ENCODE measurements at places on chromosomes 7 and 10. TPM values are rescaled to one million over a fixed set of nuclear protein-coding genes. Genes with fewer than 3 reads are reported as not detected.

The OGDH gene
- total RNA-seq = 102 TPM

The PHYH gene
- 9.1 TPM for total RNA-seq

The ANKRD26 gene
- total RNA-seq = 8.7 TPM

The HABP2 gene
- 0.19 TPM for total RNA-seq

The HOXA10 gene
- total RNA-seq = 3.7 TPM

- no peak for DNase-seq
Measured at GRCh38 chr7:84372712-84373111, 178.1 kb upstream of the SEMA3A start.

DNA sequence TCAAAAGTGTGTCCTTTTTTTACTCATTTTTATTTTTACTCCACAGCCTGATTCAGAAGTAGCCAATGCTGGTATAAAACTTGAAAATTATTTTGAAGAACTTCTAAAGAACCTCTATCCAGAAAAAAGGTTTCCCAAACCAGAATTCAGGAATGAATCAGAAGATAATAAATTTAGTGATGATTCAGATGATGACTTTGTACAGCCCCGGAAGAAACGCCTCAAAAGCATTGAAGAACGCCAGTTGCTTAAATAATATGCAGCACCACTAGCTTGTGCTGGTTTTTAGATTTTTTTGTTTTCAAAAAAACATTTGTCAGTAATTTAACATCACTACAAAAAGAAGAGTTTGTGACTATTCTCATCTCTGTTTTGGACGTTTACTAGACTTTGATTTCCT, 116.5 kb downstream of the SVOPL start:
- no peak for DNase-seq

- DNase-seq = no peak
Measured at GRCh38 chr10:132076578-132077081, 10.9 kb downstream of the JAKMIP3 start.

DNA sequence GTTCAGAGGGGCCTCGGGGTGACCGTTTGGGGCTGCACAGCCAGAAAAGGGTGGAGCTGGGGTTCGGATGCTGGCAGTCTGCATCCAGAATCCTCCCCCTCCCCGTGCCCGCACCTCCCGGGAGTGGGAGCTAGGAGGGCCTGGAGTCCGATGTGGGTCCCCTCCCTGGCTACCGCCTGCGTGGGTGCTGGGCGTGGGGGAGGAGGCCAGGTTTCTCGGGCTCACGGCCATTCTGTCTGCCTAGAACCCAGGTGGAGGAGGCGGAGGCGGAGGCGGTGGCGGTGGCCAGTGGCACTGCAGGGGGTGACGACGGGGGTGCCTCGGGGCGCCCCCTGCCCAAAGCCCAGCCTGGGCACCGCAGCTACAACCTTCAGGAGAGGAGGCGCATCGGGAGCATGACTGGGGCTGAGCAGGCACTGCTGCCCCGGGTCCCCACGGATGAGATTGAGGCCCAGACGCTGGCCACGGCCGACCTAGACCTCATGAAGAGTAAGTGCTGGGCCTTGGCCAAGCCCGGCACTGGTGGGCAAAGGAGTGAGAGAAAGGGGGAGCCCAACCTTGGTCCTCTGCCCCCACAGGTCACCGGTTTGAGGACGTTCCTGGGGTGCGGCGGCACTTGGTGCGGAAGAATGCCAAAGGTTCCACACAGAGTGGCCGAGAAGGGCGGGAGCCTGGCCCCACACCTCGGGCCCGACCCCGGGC, 7.0 kb downstream of the SLC4A2 start:
- no peak for DNase-seq

- DNase-seq = no peak
Measured at GRCh38 chr7:100171840-100172239, 3.4 kb upstream of the GAL3ST4 start.

DNA sequence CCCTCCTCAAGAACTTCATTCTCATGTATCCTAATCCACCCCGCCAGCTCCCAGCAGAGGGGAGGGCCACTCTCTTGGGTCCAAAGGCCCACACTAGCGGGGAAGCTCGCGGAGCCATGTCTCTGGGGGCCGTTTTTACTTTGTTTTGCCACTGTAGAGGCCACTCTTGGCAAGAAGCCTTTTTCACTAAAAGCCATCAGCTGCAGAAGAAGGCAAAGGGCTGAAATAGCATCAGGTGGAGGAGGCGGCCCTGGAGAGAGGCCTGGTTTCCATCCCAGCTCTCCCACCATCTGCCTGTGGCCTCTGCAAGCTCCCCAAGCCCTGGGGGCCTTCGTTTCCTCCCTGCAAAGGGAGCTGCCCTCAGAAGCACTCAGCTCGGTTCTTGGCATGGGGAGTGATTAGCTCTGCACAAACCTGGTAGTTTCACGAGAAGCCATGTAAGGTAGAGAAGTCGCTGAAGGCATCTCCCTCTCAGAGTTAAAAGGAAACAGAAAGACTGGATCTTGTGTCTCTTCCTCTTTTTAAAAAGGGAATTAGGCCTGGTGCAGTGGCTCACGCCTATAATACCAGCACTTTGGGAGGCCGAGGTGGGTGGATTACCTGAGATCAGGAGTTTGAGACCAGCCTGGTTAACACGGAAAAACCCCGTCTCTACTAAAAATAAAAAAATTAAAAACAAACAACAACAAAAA, 70.3 kb downstream of the PARP12 start:
- no peak for DNase-seq

Measured in dermis blood vessel endothelial cell (primary cell).